ENCODE measurements at places on chromosomes 11 and 22. TPM values are rescaled to one million over a fixed set of nuclear protein-coding genes. Genes with fewer than 3 reads are reported as not detected.

DNA sequence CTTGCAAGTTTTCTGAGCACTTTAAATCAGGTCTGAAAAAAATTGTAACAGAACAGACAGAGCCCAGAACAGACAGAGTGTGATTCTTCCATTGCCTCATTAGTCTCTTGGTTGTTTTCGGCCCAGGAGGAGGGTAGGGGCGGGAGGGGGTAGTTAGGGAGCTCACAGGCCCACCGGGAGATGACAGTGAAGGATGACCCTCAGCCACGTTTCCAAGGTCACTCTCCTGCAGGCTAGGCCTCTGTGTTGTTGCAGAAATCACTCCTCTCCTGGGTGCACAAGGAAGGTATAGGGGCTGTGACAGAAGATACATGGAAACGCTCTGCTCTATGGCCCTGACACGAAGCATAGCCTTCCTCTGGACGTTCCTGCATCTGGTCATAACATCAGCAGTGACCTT is 69.3 kb downstream of the ABTB2 start:
- no peak for DNase-seq

- no peak for DNase-seq
Observed at GRCh38 chr11:96263238-96263763, 79.7 kb downstream of the MAML2 start.

DNA sequence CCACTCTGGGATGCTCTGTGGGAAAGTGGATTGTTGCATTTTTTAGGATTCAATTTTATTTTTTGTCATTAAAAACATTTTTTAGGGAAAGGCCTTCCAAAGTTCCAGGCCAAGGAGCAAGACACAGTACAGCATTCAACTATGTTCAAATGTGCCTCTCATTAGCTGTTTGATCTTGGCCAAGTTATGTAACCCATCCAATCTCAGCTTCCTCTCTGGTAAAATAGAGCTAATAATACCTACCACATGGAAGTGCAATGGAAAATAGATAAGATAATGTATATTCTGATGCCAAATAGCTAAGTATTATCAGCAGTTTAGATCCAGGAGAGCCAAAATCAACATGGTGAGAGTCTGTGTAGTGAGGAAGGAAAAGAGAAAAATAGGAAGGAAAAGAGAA is 220.3 kb upstream of the SESN3 start:
- DNase-seq = no peak

MN1 gene
- total RNA-seq = 10.6 TPM

Data from ovary (tissue), 10 donors.